ENCODE measurements at places on chromosomes 7 and 10.

DNA sequence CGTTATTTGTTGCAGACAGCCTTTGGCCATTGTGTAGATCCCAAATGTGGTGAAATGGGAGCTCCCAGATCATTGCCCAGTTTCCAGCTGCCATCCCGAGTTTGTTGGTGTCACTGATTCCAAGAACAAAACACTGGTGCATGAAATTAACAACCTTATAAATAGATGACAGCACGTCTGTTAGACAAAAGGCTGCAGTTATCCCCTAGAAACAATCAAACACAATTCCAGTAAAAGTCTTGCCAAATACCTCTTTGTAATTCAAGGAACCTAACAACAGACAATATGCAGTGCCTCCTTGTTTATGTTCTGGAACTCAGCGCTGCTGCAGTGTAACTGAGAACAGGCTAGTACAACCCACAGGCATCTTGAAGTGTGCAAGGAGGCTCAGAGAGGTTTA lies 404.5 kb downstream of the PAXIP1 start:
- no peak overlapping the region for H3K4me3 ChIP-seq
- no peak overlapping the region for H3K27ac ChIP-seq
- no peaks in the 10 kb centered on the region for H3K4me1 ChIP-seq
- H3K27me3 ChIP-seq, result no peaks in the 10 kb centered on the region
- H3K36me3 ChIP-seq, result no peaks in the 10 kb centered on the region

GRCh38 chr7:50184271-50184990 lies 91.4 kb upstream of the ZPBP start:
- no peak overlapping the region for H3K27ac ChIP-seq
- DNase-seq, result no peak
- no peak overlapping the region for H3K4me3 ChIP-seq
- H3K4me1 ChIP-seq, result no peaks in the 10 kb centered on the region

- no peaks in the 10 kb centered on the region for H3K36me3 ChIP-seq
- no peaks in the 10 kb centered on the region for H3K27me3 ChIP-seq
- peak overlapping the region; percentile 44 for H3K4me3 ChIP-seq
- H3K27ac ChIP-seq, result no peak overlapping the region
Measured at GRCh38 chr7:94087664-94088352, 83.7 kb upstream of the BET1 start.

- peaks cover 10% of the 10 kb centered on the region for H3K4me1 ChIP-seq
- no peaks in the 10 kb centered on the region for H3K36me3 ChIP-seq
Measured at GRCh38 chr7:142445019-142445686, 187.3 kb upstream of the PRSS58 start.

- no peak overlapping the region for H3K27ac ChIP-seq
- DNase-seq, result no peak
- no peak overlapping the region for H3K4me3 ChIP-seq
- no peaks in the 10 kb centered on the region for H3K27me3 ChIP-seq
- H3K4me1 ChIP-seq, result no peaks in the 10 kb centered on the region
Measured at GRCh38 chr7:27277628-27278027, 35.0 kb downstream of the EVX1 start.

GRCh38 chr10:29081951-29082685 lies 206.8 kb upstream of the LYZL1 start:
- no peak overlapping the region for H3K4me3 ChIP-seq
- peaks cover 9% of the 10 kb centered on the region for H3K27me3 ChIP-seq
- H3K4me1 ChIP-seq, result no peaks in the 10 kb centered on the region
- no peaks in the 10 kb centered on the region for H3K36me3 ChIP-seq
- no peak overlapping the region for H3K27ac ChIP-seq

GRCh38 chr10:6445671-6446316 lies 134.3 kb downstream of the PRKCQ start:
- no peak overlapping the region for H3K4me3 ChIP-seq
- DNase-seq, result peak; percentile 32
- peaks cover 55% of the 10 kb centered on the region for H3K36me3 ChIP-seq
- peak overlapping the region; percentile 47 for H3K27ac ChIP-seq
- no peaks in the 10 kb centered on the region for H3K27me3 ChIP-seq
